ENCODE measurements at places on chromosomes 12 and 14.

DNA sequence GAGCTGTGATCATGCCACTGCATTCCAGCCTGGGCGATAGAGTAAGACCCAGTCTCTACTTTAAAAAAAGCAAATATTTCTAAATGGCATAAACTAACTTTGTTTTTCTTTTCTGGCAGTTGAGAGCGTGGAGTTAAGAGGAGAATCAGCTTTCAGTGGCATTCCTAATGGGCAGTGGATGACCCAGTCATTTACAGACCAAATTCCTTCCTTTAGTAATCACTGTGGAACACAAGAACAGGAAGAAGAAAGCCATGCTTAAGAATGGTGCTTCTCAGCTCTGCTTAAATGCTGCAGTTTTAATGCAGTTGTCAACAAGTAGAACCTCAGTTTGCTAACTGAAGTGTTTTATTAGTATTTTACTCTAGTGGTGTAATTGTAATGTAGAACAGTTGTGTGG is 21.2 kb downstream of the TDG start:
- no peak for DNase-seq

DNA sequence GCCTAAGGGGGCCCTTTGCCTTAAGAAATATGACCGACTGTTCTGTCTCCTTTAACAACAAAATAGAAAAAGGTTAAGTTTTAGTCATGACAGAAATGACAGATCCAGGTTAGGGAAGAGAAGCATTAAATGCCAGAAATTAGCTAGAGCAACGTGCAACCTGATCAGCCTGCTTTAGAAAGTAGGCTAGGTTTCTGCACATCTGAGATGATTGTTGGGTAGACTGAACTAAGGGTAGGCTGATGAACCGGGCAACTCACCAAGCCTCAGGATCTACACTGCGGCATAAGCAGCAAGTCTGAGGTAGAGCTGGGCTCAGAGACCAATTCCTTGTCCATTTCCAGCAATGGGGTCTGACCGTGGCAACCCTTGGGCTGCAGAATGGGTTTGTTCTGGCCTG is 29.4 kb downstream of the NPC2 start:
- no peak for DNase-seq

- DNase-seq, result no peak
These were observed 437.4 kb downstream of the RMST start for GRCh38 chr12:97899956-97900355.

DNA sequence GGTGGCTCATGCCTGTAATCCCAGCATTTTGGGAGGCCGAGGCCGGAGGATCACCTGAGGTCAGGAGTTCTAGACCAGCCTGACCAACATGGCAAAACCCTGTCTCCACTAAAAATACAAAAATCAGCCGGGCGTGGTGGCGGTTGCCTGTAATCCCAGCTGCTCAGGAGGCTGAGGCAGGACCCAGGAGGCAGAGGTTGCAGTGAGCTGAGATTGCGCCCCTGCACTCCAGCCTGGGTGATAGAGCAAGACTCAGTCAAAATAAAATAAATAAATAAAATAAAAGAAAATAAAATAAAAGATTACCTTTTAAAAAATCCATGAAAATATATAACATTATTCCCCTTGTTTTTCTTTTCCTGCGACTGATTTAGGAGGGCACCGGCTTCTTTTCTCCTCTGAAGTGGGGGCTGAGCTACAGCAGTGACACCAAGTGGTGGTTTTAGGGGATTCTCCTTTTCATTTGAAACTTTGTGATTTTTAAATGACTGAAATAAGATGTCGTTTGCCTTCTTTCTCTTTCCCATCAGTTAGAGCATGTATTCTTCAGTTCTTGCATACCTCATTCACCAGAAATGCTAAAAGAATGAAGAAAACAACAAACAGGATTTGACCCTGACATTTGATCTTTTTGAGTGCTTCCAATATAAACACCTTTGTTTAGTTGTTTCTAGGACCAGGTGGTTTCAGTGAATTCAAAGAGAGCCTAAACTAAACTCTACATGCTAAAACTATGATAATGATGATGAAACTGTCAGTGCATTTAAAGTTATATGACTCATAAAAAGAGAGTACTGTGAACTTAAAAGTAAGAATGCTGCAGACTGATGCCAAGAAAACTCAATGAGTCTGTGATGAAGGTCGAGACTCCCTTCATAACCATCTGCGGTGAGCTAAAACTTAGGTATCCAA is 22.6 kb upstream of the PKP2 start:
- DNase-seq, result no peak

DNA sequence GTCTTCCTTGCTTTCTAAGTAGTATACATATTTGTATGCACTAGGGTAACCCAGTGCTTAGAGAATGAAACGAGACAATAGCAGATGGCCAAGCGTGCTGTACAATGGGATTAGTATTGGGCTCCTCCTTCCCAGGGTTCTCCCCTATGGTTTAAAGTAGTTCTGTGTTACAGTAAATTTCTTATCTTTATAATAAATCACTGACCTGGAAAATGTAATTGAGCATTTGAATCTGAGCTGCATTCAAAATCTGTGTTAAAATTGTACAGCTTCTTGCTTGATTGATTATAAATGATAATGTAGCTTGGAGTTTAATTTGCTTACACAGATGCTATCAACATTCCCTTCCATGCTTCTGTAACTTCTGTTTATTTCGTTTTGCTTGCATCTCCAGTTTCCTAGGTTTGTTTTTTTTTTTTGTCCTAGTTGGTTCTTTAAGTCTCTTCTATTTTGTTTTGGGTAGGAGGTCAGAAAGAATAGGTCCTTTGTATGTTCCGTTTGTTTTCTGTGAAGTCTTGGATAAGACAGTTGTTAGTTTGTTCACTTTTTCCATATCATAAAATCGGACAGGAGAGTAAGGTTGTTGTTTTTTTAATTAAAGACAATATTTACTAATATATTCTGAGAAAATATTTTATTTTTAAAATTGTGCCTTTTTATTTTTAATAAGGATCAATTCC is 171.2 kb downstream of the ERC1 start:
- no peak for DNase-seq

GRCh38 chr14:61608245-61609165 is 86.8 kb upstream of the HIF1A start:
- DNase-seq, result no peak

DNA sequence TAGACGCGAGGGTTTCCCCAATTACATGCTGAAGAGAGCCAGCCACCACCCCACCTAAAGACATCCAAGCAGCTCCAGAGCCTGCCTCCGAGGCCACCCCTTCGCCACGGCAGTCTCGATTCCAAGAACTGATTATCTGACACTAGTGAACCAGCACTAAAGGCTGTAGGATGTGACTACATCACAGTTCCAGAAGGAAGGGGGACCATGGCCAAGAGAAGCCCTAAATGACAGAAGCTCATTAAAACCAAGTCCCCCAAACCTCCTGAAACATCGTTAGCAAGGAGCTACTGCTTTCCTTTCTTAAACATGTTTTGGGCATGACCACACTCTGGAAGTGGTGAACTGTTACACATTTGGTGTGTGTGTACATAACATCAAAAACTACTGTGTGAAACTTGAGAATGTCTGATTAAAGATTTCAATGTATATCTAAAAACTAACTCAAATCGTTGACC is 88.2 kb downstream of the DUSP16 start:
- DNase-seq, result no peak
